T-cell (primary cell): ENCODE measurements at places on chromosomes 7 and 10. TPM values are rescaled to one million over a fixed set of nuclear protein-coding genes. Genes with fewer than 3 reads are reported as not detected.

DNA sequence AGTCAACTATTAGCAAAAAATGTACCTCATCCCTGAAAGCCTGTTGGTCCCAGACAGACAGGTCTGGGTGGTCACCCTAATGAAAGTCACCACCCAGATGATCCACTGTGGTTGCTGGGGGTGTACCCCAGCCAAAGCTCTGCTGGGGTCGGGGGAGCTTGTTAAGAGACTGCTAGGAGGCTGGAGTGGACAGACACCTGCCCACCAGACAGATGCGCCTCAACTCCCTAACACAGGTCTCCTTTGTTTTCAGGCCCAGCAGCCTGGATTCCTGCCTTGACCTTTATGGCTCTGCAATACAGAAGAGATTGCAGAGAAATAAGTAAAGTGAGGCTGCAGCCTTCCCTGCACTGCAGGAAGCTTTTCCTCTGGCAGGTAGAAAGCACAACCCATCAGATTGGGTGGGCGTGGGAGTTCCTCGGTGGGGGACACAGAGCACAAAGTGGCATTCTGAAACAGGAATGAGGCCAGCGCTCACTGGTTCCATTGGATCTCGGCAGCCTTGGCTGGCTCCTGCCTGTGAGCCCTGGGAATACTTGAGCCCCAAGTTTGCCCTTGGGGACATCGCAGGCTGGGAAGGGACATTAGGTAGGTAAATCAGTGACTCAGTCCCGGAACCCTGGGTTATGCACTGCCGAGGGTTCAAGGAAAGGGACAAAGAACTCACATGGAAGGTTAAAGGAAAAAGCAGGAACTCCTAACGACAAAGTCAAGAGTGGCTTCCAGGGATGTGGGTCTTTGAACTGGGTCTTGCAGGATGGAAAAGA, 18.0 kb upstream of the ZNF488 start:
- H3K36me3 ChIP-seq, result no peaks in the 10 kb centered on the region
- no peak for DNase-seq
- H3K27me3 ChIP-seq, result no peaks in the 10 kb centered on the region
- H3K27ac ChIP-seq, result no peak overlapping the region

GRCh38 chr10:15122477-15123030, 25.4 kb downstream of the RPP38 start:
- no peak overlapping the region for H3K4me3 ChIP-seq
- no peaks in the 10 kb centered on the region for H3K27me3 ChIP-seq
- H3K27ac ChIP-seq, result no peak overlapping the region
- no peak for DNase-seq
- peaks cover 25% of the 10 kb centered on the region for H3K36me3 ChIP-seq

GRCh38 chr7:11786186-11786585, 45.8 kb downstream of the THSD7A start:
- no peaks in the 10 kb centered on the region for H3K4me1 ChIP-seq
- no peaks in the 10 kb centered on the region for H3K36me3 ChIP-seq
- H3K27ac ChIP-seq, result no peak overlapping the region

DNA sequence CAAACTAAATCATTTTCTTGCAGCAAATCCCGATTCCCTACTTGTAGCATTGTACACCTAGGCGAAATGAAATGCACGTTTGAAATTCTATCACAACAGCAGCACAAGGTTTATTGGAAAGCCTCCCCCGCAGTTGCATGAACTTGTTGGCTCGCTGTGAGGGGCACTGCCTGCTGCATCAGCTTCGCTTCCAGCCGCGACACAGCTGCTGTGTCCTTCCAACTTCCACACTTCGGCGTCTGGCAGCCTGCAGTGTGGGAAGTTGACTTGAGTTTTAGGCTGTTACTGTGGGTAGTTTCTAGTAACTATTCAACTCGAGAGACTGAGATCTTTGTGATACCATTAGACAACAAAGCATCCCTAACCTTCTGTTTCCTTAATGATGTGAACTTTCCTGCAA, 315.8 kb upstream of the TPK1 start:
- no peak for DNase-seq
- no peak overlapping the region for H3K4me3 ChIP-seq
- no peaks in the 10 kb centered on the region for H3K27me3 ChIP-seq
- no peak overlapping the region for H3K27ac ChIP-seq

GRCh38 chr7:134554417-134554966, 5.6 kb downstream of the AKR1B15 start:
- no peak for DNase-seq
- H3K27me3 ChIP-seq, result peaks cover 6% of the 10 kb centered on the region
- H3K36me3 ChIP-seq, result no peaks in the 10 kb centered on the region
- no peaks in the 10 kb centered on the region for H3K4me1 ChIP-seq

- no peak overlapping the region for H3K4me3 ChIP-seq
- peaks cover 10% of the 10 kb centered on the region for H3K4me1 ChIP-seq
- H3K27me3 ChIP-seq, result no peaks in the 10 kb centered on the region
- no peak for DNase-seq
- H3K27ac ChIP-seq, result no peak overlapping the region
These were observed 81.0 kb downstream of the CYP51A1 start for GRCh38 chr7:92053312-92053711.

DNA sequence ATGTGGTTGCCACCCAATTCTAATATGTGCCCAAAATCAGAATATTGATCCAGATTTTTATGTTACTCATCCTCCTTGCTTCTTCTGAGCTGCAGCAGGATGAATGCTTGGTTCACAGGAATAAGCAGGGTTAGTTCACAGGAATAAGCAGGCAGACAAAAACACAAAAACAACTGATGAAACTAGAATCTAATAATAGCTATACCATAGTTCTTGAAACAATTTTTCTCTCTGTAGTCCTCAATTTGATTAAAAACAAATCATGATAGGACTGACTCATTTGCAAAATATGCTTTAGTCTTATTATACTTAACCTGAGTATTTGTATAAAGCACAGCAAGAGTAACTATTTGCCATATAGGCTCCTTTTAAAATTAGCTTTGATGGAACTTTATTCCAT, 24.4 kb upstream of the ARHGAP12 start:
- no peaks in the 10 kb centered on the region for H3K27me3 ChIP-seq
- H3K4me3 ChIP-seq, result no peak overlapping the region
- H3K36me3 ChIP-seq, result no peaks in the 10 kb centered on the region

Gene GOLGA7B
- total RNA-seq, result 9.4 TPM

Gene EGR2
- 2.7 TPM for total RNA-seq

DNA sequence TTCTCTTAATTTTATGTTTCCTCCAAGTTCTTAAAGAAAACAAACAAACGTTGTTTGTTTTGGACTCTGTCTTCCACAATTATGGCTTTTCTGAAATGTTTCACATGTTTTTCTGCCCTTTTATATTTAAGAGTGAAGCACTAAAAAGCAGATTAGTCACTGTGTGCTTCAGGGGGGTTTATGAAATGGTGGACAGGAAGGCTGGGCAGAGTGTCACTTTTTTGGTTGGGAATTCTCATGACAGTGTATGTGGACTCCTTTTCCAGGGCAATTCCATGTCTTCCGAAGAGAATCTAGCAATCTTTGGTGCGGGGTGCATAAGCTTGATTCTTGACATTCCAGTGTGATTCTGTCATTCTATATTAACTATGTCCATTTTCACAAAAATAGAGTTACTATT, 669.4 kb downstream of the PARD3 start:
- no peaks in the 10 kb centered on the region for H3K4me1 ChIP-seq
- no peak overlapping the region for H3K27ac ChIP-seq
- H3K36me3 ChIP-seq, result no peaks in the 10 kb centered on the region
- no peaks in the 10 kb centered on the region for H3K27me3 ChIP-seq
- H3K4me3 ChIP-seq, result no peak overlapping the region

Gene GRID2IP
- 1.5 TPM for total RNA-seq

Gene CYP3A7
- total RNA-seq, result not detected

DNA sequence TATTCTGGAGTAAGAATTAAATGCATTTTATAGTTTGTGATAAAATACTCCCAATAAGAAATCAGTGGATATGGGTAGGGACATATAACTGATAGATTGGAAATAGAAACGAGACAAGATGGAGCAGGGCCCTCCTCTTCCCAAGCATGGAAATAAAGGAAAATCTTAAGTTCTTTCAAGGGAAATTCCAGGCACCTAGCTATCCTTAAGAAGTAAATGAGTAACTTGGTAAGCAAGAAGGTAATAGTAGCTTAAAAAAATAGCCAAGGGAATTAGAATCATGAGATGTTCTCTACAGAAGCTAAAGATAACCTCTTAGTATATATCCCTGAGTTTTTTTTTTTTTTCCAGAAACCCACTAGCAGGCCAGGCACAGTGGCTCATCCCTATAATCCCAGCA, 105.5 kb upstream of the FAM3C start:
- H3K4me1 ChIP-seq, result no peaks in the 10 kb centered on the region
- H3K4me3 ChIP-seq, result no peak overlapping the region
- no peaks in the 10 kb centered on the region for H3K27me3 ChIP-seq
- DNase-seq, result no peak
- no peak overlapping the region for H3K27ac ChIP-seq

Gene GPR158
- total RNA-seq, result not detected

Gene AFAP1L2
- 1.0 TPM for total RNA-seq

GRCh38 chr7:818031-818699, 14.1 kb upstream of the SUN1 start:
- DNase-seq, result no peak
- H3K27me3 ChIP-seq, result peaks cover 11% of the 10 kb centered on the region
- peaks cover 7% of the 10 kb centered on the region for H3K36me3 ChIP-seq
- no peak overlapping the region for H3K27ac ChIP-seq
- H3K4me1 ChIP-seq, result peaks cover 30% of the 10 kb centered on the region

GRCh38 chr7:79284211-79284610, 169.3 kb downstream of the MAGI2 start:
- H3K27ac ChIP-seq, result no peak overlapping the region
- no peaks in the 10 kb centered on the region for H3K36me3 ChIP-seq
- H3K27me3 ChIP-seq, result no peaks in the 10 kb centered on the region
- H3K4me1 ChIP-seq, result no peaks in the 10 kb centered on the region
- DNase-seq, result no peak

Gene UBE2H
- total RNA-seq, result 43.0 TPM

DNA sequence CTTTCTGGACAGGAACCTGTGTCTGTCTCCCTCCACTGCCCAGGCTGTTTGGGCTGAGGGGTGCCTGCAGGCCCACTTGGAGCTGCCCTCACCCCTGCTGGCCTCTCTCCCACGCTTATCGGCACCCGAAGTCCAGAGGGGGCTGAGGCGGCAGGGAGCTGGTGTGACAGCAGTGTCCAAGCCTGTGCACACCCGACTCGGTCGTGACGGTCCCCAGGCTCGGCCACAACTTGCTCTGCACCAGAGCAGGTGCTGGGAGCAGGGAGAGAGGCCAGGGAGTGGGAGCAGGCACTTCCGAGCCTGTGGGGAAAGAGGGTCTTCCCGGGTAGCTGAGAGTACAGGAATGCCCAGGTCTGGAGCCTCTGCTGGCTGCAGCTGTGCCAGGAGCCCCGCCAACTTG, 23.0 kb downstream of the INPP5F start:
- no peaks in the 10 kb centered on the region for H3K36me3 ChIP-seq
- no peak overlapping the region for H3K27ac ChIP-seq
- H3K4me1 ChIP-seq, result no peaks in the 10 kb centered on the region
- DNase-seq, result no peak

- H3K27me3 ChIP-seq, result peaks cover 22% of the 10 kb centered on the region
- H3K36me3 ChIP-seq, result no peaks in the 10 kb centered on the region
- no peak overlapping the region for H3K4me3 ChIP-seq
- no peak for DNase-seq
These were observed 34.8 kb downstream of the HTR5A start for GRCh38 chr7:155104913-155105312.

Gene MINDY4
- 0.60 TPM for total RNA-seq

- H3K36me3 ChIP-seq, result no peaks in the 10 kb centered on the region
- H3K4me1 ChIP-seq, result no peaks in the 10 kb centered on the region
- H3K27ac ChIP-seq, result no peak overlapping the region
- no peak for DNase-seq
- H3K27me3 ChIP-seq, result no peaks in the 10 kb centered on the region
These were observed 17.7 kb upstream of the ZNRF2 start for GRCh38 chr7:30266686-30267085.

DNA sequence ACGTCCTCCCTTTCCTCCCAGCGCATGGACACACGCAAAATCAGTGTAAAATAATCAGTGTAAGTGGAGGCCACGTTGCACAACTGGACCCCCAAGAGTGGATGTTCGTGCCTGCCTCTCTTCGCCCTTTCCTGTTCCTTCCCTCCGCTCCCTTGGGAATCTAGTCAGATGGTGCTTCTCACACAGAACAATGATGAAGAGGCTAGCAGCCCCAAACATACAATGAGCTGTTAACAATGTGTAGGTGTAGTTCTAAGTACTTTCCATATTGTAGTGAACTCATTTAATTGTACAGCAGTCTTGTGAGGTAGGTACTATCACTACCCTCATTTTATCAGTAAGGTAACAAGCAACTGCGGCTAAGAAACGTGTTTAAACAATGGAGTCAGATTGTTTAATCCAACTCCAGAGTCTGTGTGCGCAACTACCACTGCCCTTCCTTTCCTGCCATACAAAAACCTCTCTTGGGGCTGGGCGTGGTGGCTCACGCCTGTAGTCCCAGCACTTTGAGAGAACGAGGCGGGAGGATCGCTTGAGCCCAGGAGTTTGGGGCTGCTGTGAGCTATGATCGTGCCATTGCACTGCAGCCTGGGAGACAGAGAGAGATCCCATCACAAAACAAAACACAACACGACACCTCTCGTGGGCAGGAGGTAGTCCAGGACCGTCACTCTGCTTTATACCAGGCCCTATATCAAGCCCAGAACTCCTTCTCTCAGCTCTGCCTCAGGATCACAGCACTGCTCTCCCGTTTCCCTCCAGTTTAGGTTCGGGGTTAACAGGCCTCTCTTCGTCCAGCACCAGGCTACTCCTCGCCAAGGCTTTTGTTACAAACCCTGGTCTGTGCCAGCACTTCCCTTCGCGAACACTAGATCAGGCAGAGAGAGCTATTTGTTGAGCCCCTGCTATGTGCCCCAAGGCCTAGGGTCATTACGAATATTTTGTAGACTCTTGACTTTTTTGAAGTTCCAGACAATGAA, 1.1 kb downstream of the FKBP9 start:
- no peak overlapping the region for H3K4me3 ChIP-seq
- DNase-seq, result no peak
- no peak overlapping the region for H3K27ac ChIP-seq
- no peaks in the 10 kb centered on the region for H3K36me3 ChIP-seq

Gene VGF
- total RNA-seq, result not detected

DNA sequence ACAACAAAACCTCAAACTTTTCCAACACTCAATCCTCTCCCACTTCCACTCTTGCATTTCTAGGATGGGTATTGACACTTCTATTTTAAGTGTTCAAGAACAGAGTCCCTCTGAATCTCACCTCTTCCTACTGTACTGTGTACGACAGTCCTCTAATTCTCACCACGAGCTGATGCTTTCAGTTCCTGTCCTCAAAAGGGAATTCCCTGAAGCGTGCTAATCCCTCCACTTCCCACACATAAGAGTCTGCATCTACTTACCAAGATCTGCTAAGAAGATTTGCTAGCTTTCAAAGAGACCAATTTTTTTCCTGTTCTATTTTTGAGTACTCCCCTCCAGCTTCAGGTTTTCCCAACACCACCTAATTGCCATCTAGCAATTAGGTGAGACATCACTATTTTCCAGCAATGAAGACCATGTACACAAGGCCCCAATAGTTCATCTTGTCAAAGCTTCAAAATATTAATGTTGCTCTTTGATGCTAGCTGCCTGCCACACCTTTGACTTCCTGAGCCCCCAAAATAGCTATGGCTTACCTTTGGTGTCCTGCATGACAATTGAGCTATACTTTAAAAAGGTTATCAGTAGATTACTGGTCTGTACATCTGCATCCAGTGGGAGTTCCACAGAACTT, 54.4 kb downstream of the ARMH3 start:
- no peak for DNase-seq
- H3K27ac ChIP-seq, result no peak overlapping the region
- H3K4me1 ChIP-seq, result no peaks in the 10 kb centered on the region
- H3K36me3 ChIP-seq, result peaks cover 3% of the 10 kb centered on the region

Gene FEZF1
- not detected for total RNA-seq

- no peak overlapping the region for H3K4me3 ChIP-seq
- DNase-seq, result no peak
- H3K27ac ChIP-seq, result no peak overlapping the region
- H3K27me3 ChIP-seq, result no peaks in the 10 kb centered on the region
- H3K36me3 ChIP-seq, result no peaks in the 10 kb centered on the region
- peaks cover 7% of the 10 kb centered on the region for H3K4me1 ChIP-seq
These were observed 123.6 kb downstream of the LYZL1 start for GRCh38 chr10:29412485-29412884.
